Stimulated activated CD4-positive, alpha-beta T cell treated with anti-CD3 and anti-CD28 coated beads, Interleukin-2, amount 100 ng/mL, for 4 hours (primary cell): ENCODE measurements at places on chromosomes 1 and 21.

DNA sequence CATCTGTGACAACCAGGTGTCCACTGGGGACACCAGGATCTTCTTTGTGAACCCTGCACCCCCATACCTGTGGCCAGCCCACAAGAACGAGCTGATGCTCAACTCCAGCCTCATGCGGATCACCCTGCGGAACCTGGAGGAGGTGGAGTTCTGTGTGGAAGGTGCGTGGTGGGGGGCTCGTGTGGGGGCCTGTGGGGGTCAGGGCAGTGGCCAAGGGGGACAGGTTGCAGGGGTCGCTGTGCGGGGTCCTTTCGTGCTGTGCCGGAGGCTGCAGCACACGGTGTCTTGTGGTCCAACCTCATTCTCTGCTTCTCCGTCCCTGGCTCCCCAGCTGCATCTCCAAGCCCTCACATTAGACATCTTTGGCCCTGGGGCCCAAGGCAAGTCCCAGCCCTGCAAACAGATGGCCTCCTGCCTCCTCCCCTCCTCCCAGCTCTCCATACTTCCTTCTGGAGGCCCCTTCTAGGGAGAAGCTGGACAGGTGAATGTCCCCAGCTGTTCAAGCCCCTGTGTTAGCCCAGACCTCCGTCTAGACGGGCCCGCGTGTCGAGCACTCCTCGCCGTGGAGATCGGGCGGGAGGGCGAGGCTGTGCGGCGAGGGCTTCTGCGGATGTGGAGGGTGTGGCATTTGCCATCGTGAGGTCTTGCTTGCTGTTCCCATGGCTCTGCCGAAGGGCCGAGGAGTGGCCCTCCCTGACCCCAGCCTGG, 2.5 kb downstream of the AGRN start:
- no peak for DNase-seq

DNA sequence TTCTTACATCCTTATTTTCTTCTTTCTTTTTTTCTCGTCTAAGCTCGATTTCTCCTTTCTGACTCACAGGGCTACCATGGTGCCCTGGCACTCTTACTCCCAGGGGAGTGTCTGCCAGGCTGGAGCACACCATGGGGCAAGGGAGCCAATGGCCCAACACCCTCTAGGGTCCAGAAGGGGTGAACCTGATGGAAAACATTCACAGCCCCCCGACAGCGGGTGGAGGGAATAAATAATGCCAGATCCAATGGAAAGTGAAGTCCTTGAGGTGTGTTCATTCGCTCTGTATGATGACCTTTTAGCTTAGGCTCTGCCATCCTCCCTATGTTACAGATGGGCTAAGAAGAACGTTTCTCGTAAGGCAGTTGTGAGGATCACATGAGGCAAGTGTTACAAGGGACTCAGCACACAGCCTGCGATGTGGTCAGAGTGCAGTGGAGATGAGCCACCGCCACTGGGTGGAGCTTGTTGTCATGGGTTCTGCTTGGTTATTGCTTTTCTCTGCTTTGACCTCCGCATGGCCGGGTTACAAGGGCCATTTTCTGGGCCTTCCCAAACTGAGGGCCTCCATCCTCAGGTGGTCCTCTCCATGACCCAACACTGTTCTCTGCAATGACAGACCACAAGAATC, 3.5 kb upstream of the FCMR start:
- DNase-seq, result no peak

DNA sequence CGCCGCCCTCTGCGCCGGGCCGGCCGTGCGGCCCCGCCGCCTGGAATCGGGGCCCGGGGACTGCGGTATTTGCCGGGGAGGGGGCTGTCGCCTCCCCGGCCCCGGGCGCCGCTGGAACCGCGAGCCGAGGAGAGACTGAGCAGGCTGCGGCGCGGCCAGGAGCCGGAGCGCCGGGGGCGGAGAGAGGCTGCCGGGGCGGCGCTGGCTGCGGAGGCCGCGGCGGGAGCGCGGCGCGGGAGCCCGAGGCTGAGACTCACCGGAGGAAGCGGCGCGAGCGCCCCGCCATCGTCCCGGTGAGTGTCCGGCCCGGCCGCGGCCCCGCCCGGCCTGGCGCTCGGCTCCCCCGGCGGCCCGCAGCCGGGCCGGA, 746 bp downstream of the DYRK1A start:
- peak; percentile 12 for DNase-seq

- DNase-seq, result no peak
Measured at GRCh38 chr1:167698313-167698712, 23.5 kb upstream of the MPZL1 start.

- no peak for DNase-seq
Measured at GRCh38 chr1:180269645-180270529, 39.8 kb downstream of the LHX4 start.

DNA sequence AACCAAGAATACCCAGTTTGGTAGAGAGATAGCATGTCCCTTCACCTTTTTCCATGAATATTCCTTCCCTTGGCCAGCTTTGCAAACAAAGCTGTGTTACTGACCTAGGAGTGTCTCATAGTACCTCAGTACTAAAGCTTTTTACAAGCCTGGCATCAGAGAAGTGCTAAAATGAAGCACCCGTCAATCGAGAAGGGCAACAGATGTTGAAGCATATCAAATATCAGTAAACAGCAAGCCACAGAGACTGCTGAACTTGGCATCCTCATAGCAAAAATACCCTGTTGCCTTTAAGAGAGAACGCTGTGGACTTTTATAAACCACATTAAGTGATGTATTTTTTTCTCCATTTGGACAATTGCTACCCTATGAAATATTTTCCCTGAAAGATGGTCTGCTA, 128.6 kb upstream of the HOOK1 start:
- DNase-seq, result no peak

DNA sequence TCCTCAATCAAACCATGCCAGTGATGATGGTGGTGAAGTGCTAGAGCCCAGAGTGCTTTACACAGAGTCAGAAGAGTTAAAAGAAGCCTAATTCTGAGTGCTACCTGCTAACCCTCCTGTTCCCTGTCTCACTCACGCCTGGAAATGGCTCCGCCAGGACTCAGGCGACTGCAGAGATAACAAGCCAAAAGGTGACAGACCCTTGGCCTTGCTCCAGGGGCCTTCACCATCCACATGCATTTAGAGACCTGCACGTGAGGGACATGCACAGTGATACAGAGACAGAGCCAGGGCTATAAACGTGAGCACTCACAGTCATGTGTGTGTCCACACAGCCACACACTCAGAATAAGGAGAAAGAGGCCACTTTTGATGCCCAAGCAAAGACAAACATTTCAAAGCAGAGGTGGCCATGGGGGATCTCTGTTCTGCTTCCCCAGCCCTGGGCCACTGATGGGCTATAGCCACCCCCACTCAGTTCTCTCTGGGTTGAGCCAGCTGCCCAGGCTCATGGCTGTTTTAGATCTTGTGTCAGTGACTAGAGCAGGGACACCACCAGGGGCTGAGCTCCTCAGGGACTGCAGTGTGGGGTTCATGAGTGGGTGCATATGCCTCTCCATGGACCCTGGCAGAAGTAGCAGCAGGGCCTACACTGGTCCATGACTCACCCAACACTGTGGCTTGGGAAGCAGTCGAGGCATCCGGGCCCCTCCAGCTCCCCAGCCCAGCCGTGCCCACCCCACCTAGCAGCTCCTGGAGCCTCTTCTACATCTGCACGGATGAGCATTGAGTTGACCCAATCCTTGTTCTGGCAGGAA, 117.2 kb downstream of the EPHB2 start:
- DNase-seq, result no peak

DNA sequence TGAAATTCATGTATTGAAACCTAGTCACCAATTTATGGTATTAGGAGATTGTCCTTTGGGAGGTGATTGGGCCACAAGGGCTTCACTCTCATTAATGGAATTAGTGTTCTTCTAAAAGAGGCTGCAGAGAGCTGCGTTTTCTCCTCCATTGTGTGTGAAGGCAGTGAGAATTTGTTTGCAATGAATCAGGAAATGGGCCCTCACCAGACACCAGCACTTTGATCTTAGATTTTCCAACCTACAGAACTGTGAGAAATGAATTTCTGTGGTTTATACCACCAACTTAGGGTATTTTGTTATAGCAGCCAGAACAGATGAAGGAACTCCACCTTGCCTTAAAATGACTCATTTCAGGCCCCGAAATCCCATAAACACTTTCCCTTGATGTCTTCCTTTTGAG, 544.2 kb downstream of the RWDD3 start:
- no peak for DNase-seq

DNA sequence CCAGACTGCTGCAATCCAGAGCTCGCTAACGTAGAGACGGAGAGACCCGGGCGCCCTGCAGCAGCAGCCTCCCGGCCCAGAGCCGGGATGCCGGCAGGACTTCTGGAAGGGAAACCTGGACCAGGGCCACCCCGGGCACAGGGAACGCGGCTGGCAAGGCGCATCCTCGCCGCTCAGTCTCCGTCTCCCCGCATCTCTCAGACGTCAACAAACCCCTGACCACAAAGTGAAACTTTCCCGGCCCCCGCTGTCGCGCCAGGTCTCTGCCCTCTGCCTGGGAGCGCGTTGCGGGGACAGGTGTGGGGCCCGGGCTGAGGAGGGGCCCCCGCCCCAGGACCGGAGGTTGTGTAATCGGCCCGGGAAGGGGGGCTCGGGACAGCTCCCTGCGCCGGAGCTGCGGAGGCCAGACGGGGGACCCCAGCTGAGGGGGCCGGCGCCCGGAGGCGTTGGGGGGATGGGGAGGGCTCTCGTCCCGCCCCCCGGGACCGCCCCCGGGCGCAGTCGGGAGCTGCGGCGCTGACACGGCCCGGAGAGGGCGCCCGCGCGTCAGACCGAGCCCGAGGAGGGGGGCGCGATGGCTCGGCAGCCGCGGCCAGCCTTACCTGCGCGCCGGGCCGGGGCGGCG, 116.6 kb upstream of the HIVEP3 start:
- peak; percentile 24 for DNase-seq

DNA sequence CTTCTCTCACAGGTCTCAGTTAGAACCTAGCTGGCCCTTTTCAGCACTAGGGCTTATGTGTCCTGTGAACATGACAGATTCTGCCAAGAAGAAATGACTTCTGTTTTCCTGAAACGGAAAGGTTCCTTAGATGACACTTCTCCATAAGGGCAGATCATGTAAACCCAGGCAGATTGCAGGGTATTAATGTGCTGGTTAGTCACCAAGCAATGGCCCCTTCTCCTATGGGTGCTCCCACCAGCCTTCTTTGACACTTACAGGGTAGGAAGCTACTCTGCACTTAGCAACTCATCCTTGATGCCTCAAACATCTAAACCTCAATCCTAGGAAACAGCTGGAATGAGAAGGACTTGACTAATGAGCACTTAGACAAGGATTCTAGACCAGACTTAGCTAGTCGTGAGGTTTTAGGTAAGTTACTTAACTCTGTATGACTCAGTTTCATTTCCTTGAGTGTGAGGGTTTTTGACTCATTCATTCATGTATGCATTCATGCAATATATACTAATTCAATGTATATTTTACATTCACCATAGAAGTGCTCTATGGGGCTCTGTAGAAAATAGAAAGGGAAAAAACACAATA, 74.1 kb upstream of the PLXNA2 start:
- DNase-seq, result no peak

DNA sequence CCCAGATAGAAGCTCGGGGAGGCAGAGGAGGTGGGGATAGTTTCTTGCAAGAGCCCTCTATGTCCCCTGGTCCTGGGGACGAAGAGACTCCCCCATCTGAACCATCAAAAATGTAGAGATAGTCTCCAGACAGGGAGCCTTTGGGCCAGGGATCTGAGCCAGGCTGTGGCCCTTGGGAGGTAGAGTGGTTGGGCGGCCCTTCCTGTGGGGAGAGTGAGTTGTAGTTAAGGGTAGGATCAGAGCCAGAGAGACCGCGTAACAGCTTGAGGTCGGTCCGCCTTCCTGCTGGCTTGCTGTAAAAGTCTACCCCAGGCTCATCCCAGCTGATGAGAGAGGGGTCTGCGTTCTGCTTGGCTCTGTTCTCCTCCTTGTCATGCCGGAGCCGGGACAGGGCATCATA, 25.3 kb downstream of the PIK3C2B start:
- no peak for DNase-seq

GRCh38 chr1:171113382-171113781, 22.7 kb downstream of the FMO3 start:
- no peak for DNase-seq

- no peak for DNase-seq
Measured at GRCh38 chr1:22375601-22376000, 76.0 kb upstream of the ZBTB40 start.

GRCh38 chr21:34498623-34499022, 13.4 kb downstream of the KCNE1 start:
- no peak for DNase-seq

- no peak for DNase-seq
Measured at GRCh38 chr1:118983558-118984041, 4.5 kb downstream of the TBX15 start.

DNA sequence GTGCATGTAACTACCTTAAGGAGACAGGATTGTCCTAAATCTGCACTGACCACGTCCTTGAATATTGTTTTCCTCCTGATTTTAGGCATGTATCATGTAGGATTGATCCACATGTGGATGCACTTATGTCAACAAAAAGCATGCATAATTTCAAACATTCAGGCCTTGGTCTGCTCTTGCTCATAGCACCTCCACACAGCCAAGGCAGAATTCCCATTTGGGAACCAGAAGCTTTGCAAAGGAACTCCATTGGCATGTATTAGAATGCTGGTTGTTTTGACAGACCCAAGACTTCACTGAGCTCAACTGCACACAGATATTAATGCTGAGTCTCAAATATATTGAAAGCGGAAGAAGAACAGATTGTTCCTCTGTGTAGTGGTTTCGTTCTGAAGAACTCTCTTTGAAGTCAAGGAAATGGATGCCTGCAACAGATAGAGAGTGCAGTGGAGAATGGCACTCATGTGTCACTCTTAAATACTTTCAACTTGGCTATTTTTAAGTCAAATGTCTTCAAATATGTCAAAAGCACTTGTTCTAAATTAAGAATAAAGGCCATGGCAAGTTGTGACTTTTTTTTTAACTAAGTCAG, 387.6 kb downstream of the LTN1 start:
- no peak for DNase-seq
